Stimulated activated CD8-positive, alpha-beta memory T cell treated with anti-CD3 and anti-CD28 coated beads, Interleukin-4, amount 100 ng/mL, for 4 hours (primary cell): ENCODE measurements at places on chromosomes 7 and 10.
A peak's percentile ranks its signal among the peaks of the same experiment; 100 is the strongest.

DNA sequence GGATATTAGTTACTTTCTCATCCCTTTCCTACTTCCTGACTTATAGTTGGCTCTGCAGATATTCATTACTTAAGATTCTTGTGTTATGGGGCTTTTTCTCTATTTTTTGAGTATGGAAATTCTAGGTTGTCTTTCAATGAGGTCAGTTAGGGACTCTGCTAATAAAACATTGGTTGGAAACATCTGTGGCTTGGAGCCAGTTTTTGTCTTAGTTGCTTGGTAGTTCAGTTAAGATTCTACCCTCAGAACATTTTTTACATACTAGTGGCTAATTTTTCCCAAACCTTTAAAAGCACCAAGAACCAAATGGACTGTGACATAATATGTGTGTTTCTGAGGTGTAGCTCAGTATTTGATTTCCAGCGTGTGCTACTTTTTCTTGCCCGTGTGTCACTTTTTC is 305.6 kb upstream of the FZD1 start:
- no peak for DNase-seq

DNA sequence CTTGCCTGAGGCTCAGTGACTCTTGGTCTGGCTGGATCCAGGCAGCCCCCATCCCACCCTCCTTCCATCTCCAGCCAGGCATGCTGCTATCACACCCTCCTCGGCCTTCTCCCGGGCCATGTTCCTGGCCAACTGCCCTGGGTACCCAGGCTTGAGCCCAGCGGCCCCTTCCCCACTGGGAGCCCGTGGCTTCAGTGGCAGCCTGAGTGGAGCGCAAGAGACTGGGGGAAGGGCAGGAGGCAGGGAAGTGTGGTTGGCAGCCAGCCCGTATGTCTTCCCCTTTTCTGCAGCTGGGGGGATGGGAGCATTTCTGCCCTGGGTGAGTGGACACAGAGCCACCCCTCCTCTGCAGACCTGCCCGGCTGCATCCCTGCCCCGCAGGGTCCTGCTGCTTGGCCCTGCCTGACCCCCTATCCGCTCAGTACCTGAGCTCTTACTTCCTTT is 148.5 kb downstream of the ARHGAP22 start:
- DNase-seq, result no peak

- DNase-seq, result no peak
Observed at GRCh38 chr10:7811000-7811399, 7.3 kb upstream of the TAF3 start.

- peak; percentile 55 for DNase-seq
Observed at GRCh38 chr7:28180364-28181147, at the start of gene JAZF1. Gene JAZF1 (minus strand): TSS chr7:28180795.

DNA sequence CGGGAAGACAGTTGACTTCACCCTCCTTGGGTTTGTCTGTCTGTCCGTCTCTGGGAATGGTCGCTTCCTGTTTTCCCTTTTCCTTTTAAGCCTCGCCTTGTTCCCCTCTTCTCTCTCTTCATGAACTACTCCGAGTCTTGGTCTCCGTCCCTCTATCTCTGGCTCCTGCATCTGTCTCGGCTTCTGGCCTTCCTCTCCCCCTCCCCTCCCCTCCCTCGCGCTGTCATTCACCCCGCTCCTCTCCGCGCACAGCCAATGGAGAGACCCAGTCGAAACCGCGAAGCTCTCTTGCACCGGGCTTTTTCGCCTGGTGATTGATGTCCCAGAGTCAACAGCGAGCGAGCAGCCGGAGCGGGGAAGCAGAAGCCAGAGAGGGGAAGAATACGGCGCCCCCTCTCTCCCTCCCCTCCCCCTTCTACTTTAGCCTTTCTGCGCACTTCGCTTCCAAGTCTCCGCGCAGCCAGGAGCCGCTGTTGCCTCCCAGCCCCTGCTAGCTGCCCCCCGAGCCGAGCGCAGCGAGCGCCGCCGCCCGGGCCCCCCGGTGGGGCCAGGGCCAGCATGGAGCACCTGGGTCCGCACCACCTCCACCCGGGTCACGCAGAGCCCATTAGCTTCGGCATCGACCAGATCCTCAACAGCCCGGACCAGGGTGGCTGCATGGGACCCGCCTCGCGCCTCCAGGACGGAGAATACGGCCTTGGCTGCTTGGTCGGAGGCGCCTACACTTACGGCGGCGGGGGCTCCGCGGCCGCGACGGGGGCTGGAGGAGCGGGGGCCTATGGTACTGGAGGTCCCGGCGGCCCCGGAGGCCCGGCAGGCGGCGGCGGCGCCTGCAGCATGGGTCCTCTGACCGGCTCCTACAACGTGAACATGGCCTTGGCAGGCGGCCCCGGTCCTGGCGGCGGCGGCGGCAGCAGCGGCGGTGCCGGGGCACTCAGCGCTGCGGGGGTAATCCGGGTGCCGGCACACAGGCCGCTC is at the start of gene TLX1:
Gene TLX1 (plus strand): TSS at position 317 of the 978 bp plus-strand sequence. CDS start 242 bp downstream, at position 559.
- no peak for DNase-seq

DNA sequence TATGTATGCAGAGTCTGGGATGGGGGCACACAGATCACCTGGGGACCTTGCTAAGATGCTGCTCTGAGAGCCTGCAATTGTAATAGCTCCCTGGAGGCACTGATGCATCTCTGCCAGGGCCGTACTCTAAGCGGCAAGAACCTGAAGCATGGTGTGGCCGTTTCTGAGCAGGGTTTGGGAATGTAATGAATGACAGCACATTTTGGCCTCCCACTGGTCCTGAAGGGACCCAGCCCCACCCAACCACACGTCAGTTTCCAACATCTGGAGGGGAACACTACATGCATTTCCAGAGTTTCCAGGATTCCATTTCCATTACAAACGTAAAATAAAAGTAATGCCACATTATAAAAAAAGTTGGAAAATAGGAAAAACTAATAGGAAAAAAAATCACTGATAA is 14.0 kb downstream of the ZCCHC24 start:
- no peak for DNase-seq

- no peak for DNase-seq
Observed at GRCh38 chr7:121137580-121137979, 149.1 kb downstream of the CPED1 start.

DNA sequence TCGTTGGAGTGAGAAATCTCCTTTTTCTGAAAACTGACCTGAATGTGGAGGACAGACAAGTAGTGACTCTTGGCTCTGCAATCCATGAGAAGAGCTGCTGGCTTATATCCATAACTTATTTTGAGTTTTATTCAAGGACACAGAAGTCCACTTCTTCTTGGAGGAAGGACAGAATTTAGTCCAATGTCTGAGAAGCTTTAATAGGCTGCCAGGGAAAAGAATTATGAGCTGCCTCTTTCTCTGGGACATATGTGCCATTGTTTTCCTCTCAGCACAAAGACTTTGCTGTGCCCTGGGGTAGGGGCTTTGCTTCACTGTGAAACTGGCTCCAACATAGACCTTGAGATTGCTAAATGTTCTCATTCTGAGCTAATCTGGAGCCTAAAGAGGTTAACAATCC is 20.5 kb upstream of the AOC1 start:
- no peak for DNase-seq

- DNase-seq, result no peak
Observed at GRCh38 chr7:74074770-74075169, 8.8 kb upstream of the LIMK1 start.

DNA sequence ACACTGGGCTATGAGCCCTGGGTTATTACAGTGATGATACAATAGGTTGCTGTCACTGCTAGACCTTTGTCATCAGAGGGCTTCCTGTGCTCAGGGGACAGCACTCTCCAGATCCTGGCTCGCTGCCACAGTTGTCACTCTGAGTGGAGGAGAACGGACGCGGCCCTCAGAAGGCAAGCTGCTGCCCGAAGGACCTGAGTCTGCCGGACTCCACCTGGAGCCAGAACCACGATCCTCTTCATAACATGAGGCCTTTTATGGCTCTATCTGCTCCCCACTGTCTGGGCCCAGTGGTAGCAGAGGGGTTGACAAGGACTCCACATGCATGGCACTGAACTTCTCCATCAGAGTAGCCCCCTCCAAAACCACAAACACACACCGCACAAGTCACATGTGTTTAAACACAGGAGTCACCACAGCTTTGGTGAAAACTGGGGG is 94.7 kb upstream of the EFCAB10 start:
- DNase-seq, result peak; percentile 25

GRCh38 chr7:57413529-57414398 is 36.2 kb upstream of the ZNF716 start:
- no peak for DNase-seq

- no peak for DNase-seq
Observed at GRCh38 chr7:96143495-96144259, 178.2 kb downstream of the SLC25A13 start.

GRCh38 chr7:136900005-136900404 is 31.6 kb downstream of the CHRM2 start:
- no peak for DNase-seq

DNA sequence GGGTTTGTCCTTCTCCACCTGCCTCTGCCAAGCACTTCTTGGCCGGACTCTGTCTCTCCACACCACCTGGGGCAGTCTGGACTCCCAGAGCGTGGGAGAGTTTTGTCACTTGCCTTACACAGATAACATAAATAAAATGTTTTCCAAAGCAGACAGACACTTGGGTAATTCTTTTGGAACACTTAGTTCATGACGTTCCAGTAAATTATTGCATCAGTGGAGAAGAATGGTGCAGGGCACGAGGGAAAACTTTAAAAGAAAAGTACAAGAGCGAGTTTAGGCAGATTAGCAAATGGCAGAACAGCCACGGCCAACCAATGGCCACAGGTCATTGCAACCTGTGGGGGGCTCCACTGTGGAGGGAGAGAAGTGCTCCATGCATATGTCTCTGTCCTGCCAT is 170.6 kb upstream of the GRB10 start:
- DNase-seq, result no peak

DNA sequence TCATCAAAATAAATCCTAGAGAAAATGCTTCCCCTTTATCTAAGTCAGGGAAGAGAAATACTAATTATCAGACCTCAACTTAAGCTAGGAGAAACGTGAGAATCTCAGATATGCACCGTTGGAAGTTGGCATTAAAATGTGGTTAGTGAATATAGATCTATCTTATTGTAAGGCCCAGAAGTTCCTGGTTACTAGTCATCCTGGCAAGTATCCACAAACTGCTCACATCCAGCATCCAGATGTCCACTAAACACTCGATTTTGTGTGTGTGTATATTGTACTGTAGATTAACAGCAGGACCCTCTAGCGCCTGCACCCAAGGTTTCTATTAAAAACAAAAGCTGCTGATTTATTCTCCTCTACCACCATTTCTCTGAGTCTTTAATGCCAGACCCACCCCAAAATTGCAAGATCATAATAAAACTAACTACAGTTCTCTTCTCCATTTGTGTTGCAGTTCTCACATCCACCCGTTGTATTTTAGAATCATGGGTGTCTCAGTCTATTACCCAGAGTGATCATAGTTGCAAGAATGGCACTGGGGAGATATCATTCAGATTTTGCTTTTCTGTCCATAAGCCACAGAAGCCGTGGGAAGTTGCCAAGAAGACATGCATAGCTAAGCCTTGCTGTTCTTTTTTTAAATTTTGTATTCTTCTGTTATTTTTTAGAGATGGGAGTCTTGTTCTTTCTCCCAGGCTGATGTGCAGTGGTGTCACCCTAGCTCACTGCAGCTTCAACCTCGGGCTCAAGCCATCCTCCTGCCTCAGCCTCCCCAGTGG is 165.4 kb downstream of the KIAA1217 start:
- no peak for DNase-seq

DNA sequence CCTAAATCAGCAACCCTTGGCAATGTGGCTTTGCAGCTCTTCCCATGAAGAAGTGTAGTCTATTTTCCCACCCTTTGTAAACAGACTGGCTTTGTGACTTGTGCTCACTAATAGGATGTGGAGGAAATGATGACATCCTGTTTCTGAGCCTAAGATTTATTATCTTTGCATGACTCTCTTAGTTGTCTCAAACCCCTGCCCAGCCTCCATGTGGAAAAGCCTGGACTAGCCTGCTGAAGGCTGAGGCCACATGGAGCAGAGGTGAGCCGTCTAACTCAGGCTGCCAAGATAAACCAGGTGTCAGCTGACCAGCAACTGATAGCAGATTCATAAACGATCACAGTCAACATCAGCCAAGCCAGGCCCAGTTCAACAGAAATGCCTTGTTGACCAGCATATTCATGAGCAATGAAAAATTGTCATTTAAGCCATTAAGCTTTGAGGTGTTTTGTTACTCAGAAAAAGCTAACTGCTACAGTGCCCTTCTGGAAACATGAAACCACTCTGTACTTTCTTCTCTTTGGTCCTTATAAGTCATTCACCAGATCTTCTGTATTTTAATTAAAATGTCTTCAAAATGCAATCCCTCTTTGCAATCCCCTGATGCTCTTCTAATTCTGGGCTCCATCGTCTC is 586.3 kb upstream of the ANKRD30A start:
- no peak for DNase-seq

DNA sequence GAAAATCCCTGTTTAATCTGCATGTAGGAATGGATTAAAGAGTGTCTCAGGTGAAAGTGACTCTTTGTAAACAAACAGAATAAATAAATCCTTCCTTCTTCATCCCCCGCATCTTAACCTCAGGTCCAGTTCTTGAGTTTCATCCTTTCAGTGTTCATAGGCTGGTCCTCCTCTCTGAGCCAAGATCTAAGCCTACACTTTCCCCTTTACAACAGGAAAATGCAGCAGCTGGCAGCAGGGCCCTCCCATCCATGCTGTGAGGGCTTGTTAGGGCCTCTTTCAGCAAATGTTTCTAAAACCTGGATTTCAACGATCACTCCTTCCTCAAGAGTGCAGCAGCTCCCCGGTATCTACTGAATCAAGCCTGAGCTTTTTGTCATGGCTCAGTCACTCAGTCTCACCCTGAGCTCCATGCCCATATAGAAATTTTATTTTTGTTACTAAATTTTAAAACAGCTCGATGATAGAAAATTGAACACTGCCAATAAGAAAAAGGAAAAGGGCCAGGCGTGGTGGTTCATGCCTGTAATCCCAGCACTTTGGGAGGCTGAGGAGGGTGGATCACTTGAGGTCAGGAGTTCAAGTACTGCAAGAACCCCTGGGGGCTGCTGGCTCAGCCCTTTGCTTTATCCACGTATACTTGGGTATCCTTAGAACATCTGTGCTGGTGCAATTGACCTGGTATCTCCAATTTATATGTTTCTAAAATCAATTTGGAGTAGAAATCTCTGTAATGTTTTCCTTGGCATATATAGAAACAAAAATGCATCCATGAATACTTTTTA is 15.6 kb downstream of the BLNK start:
- no peak for DNase-seq

DNA sequence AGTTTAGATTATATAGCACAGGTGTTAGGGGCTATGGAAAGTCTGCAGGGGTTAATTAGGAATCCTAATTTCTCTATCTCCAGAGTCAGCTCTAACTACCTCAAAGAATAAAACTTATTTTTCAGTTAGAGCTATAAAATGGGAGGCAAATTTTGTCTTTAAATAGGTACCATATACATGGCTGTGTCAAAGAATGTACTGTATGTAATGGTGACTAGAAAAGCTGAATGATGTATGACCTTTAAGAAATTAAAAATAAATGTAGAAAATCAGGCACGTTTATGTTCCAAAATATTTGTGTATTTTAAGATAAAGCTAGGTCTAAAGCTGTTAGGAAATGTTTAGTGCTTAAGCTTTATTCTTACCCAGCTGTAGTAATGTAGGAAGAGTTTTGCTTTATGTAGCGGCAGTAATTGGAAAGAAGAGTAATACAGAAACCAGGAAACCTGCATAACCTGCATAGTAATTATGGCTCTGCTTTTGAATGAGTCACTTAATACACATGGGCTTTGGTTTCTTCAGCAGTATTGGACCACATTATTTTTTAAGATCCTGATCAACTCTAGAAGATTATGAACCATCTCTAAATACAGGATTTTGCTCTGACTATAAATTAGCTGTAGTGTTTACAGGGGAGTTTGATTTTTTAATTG is 85.0 kb downstream of the KMT2E start:
- no peak for DNase-seq
